Activated naive CD8-positive, alpha-beta T cell treated with anti-CD3 and anti-CD28 coated beads, Interleukin-2, amount 10 ng/mL, durations not matched to agents 7 days and 5 days (primary cell): ENCODE measurements at places on chromosomes 7 and 10. TPM values are rescaled to one million over a fixed set of nuclear protein-coding genes. Genes with fewer than 3 reads are reported as not detected.

GRCh38 chr7:116446212-116446855 lies 53.2 kb upstream of the CAV2 start:
- no peak for DNase-seq
- H3K4me1 ChIP-seq: no peaks in the 10 kb centered on the region
- H3K27me3 ChIP-seq: peaks cover 9% of the 10 kb centered on the region

DNA sequence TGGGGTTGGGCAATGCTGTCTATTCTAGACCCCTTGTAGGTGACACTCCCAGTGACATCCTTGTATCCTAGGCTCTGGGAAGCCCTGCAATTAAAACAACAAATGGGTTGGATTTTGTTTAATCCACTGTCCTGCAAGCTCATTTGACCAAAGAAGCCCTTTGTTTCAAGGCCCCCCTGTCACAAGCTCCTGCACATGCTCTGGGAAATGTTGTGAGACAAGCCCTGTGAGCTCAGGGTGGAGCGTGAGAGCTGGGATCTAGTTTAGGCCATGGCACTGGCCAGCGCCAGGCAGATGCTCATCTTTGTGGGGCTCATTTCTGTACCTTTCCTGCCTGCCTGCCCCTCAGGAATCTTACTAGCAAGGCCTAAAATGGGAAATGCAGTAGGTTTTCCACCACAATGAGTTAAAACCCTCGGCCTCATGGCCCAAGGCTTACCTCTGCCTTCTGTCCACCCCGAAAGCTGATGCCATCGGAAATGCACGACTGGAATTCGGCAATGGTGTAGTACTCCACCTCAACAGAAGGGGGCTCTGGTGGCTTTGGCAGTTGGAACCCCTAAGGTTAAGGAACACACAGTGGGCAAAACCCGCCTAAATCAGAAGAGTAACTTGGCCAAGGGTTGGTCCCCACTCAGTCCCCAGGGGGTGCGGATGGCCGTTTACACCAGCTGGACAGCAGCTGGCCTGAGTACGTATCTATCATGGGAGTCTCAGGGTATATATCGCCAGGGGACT lies 112.0 kb downstream of the NEURL1 start:
- no peaks in the 10 kb centered on the region for H3K27me3 ChIP-seq
- H3K36me3 ChIP-seq: peaks cover 11% of the 10 kb centered on the region

DNA sequence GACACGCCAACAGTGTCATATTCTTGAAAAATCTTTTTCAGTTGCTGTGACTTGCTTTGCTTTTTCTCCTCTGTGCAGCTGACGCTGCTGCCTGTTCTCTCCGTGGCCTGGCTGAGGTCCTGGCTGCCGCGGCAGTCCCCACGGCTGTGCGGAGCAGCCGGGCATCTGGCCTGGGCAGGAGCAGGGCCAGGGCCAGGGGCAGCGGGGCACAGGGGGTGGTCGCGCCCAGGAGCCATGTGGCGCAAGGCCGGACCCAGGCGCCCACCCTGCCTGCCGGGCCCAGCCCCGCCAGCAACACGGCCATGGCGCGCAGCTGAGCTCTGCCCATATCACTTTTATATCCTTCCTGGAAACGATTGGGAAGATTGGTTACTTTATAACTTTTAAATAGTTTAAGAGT lies 109.4 kb upstream of the ACBD5 start:
- peaks cover 34% of the 10 kb centered on the region for H3K27me3 ChIP-seq
- H3K4me1 ChIP-seq: peaks cover 7% of the 10 kb centered on the region
- DNase-seq: no peak

DNA sequence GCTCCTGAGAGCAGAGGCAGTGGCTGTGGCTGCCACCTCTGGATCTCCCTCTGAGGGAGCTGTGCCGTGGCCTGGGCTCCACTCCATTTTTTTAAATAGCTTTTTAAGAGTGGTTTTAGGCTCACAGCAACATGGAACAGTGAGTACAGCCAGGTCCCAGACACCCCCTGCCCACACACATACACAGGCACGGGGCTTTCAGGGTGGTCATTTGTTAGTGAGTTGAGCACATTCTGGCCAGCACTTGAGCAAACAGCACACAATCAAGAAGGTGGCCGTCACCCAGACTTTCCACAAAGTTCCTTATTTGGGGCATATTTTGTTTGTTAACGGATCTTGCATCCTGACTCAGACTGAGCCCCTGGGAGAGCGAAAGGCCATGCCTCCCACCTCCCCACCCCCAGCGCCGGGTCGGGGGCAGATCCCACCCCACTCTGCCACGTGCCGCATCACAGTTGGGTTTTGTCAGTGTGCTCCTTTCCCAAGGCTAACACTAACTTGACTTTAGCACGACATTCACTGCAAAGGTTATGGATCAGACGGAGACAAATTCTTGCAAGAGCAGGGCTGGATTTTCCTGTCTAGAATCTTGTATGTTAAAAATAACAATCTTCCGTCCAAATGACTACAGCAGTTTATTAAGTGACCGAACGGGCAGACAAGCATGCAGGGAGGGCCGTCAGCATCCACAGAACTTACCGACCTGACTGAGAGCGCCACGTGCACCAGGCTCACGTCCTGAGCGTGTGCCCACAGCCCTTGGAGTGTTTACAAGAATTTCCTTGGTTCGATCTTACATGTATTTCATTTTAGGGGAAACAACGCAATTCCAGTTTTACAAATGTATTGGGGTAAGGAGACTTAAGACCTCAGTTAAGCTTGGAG lies 156.5 kb upstream of the NPS start:
- H3K4me3 ChIP-seq: no peak overlapping the region
- no peaks in the 10 kb centered on the region for H3K4me1 ChIP-seq
- H3K27me3 ChIP-seq: no peaks in the 10 kb centered on the region
- H3K27ac ChIP-seq: no peak overlapping the region
- no peaks in the 10 kb centered on the region for H3K36me3 ChIP-seq

DNA sequence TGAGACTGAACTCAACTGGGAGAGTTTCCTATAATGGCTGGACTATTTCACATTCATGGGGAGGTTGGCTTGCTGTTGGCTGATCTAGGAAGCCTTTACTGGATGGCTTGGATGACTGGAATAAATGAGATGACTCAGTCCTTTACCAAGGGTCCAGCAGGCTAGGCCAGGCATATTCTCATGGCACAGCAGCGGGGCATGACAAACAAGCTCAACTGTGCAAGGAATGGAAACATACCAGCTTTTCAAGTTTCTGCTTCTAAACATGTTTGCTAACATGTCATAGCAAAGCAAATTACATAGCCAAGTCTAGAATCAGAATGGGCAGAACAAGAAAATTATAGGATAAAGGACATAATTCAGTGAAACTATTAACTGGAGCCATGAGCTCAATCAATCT lies 46.8 kb upstream of the CRTAC1 start:
- no peak overlapping the region for H3K4me3 ChIP-seq
- H3K27ac ChIP-seq: no peak overlapping the region
- no peak for DNase-seq
- H3K27me3 ChIP-seq: peaks cover 3% of the 10 kb centered on the region

- no peak overlapping the region for H3K27ac ChIP-seq
- DNase-seq: no peak
- peaks cover 2% of the 10 kb centered on the region for H3K4me1 ChIP-seq
- H3K27me3 ChIP-seq: peaks cover 60% of the 10 kb centered on the region
- H3K36me3 ChIP-seq: no peaks in the 10 kb centered on the region
These were observed 1.4 kb upstream of the PODXL start for GRCh38 chr7:131557652-131558385.

The TRIM50 gene
- total RNA-seq: not detected

- peaks cover 2% of the 10 kb centered on the region for H3K36me3 ChIP-seq
- H3K4me1 ChIP-seq: peaks cover 6% of the 10 kb centered on the region
- no peak overlapping the region for H3K4me3 ChIP-seq
- no peak overlapping the region for H3K27ac ChIP-seq
- no peak for DNase-seq
- no peaks in the 10 kb centered on the region for H3K27me3 ChIP-seq
These were observed 152.7 kb downstream of the BICC1 start for GRCh38 chr10:58665361-58665760.

GRCh38 chr7:57305192-57305748 lies 144.7 kb upstream of the ZNF716 start:
- no peaks in the 10 kb centered on the region for H3K27me3 ChIP-seq
- no peak overlapping the region for H3K4me3 ChIP-seq
- no peak overlapping the region for H3K27ac ChIP-seq
- no peaks in the 10 kb centered on the region for H3K4me1 ChIP-seq

DNA sequence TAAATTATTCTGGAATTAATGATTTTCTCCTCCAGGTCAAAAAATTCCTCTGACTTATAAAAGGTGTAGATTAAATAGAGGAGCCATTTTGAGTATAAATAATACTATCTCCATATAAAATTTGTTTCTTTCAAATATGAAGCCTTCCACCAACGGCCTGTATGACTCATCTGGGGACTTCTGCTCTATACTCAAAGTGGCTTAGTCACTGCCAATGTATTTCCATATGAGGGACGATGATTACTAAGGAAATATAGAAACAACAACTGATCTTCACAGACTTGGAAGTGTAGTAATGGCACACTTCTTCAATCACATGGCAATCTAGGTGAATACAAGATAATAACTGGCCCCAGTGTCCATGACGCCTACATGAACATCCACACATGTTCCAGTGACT lies 335.6 kb upstream of the HGF start:
- no peak overlapping the region for H3K4me3 ChIP-seq
- no peak for DNase-seq
- no peak overlapping the region for H3K27ac ChIP-seq

DNA sequence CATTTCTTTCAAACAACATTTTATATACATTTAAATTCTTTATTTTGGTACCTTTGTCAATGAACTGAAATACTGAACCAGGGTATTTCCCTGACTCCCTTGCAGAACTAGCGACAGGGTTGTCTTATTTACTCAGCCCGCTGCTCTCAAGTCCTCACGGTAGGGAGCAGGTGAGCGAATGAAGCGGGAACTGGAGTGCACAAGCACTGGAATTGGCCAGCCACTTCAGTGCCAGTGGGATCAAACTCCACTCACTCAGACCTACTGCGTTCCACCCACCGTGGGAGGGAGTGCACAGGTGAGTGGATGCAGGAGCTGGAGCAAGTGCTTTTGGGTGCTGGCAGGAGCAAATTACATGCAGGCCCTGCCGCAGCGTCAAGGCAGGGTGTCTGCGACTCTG lies 28.1 kb upstream of the NEUROD6 start:
- no peak for DNase-seq
- no peaks in the 10 kb centered on the region for H3K4me1 ChIP-seq
- no peak overlapping the region for H3K27ac ChIP-seq
- no peak overlapping the region for H3K4me3 ChIP-seq

The ABCB4 gene
- total RNA-seq: not detected
